Cardiac septum (tissue), 1 donor: ENCODE measurements at places on chromosomes 1 and 21. TPM values are rescaled to one million over a fixed set of nuclear protein-coding genes. Genes with fewer than 3 reads are reported as not detected.
A peak's percentile ranks its signal among the peaks of the same experiment; 100 is the strongest.

SYT14 gene
- 0.03 TPM for total RNA-seq

PRKAA2 gene
- total RNA-seq: 143 TPM

ERICH3 gene
- 0.11 TPM for total RNA-seq

DNA sequence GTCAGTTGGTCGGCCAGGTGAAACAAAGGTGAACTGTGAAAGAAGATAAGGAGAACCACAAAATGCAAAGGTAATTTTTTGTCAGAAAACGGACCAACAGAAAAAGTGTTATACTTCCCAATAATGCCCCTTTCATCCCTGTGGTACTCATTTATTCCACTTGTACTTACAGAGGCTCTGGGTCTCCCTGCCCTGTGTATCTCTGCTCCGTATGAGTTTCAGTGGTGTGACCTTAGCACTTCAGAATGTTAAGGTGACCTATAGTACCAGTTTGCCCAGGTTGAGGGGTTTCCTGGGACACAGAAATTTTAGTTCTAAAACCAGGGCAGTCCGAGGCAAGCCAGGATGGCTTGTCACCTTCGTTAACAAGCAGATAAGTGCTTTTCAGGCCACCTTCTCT is 254.8 kb downstream of the OLFM3 start:
- DNase-seq: no peak

DNA sequence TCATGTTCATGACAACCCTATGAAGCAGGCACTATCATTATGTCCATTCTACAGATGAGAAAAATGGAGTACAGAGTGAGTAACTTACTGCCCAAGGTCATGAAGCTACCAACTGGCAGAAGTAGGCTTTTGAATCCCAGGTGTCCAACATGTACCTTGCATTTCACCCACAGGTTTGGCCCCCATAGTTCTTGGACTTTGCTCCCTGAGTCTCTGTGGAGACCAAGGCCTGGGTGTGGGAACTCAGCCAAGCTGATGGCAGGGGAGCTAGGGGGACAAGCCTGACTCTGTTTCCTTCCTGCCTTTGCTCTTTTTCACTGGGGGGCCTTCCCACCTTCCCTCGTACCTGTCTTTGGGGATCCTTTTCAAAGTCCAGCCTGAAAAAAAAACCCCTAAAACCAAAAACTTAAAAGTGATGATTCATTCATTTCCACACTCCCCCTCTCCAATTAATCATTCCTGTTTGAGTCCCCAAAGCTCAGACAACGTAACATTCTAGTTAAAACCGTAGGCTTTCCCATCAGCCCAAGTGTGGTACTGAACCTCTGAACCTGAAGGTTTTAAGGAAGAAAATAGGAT is 8.5 kb upstream of the TTC22 start:
- DNase-seq: no peak

DNA sequence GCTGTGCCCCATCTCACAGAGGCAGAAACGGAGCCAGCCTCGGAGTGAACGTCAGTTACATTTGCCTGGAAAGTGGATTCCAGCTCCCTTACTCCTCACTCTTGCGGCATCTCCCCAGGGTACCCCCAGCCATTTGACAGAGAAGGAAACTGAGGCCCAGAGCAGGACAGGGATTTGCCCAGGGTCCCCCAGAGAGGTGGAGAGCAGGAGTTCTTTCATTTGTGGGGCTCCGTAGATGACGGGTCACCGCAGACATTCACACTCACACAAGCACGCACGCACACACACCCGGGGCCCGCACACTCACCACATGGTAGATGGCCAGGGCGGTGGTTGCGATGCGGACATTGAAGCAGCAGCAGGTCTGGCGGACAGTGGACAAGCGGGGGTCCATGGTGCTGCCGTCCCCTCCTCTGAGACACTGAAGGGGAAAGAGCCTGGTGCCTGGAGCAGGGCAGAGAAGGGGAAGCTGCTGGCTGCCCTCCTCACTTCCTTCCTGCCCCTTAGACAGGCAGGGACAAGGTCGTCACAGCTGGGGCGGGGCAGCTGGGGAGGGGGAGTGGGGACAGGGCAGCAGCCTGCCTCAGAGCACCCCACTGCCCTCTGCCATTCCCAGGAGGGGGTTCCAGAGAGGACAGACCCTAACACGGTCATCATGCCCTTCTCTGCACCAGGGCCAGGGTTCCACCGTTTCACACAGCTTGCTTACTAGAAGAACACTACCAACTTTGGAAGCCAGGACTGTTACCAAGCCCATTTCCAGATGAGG is at the start of gene LAPTM5:
TSS of gene LAPTM5 (minus strand) at position 423 of the 769 bp plus-strand sequence. CDS start at position 394, 29 bp downstream.
- DNase-seq: peak; percentile 94
